ENCODE measurements at places on chromosomes 5 and 9.

DNA sequence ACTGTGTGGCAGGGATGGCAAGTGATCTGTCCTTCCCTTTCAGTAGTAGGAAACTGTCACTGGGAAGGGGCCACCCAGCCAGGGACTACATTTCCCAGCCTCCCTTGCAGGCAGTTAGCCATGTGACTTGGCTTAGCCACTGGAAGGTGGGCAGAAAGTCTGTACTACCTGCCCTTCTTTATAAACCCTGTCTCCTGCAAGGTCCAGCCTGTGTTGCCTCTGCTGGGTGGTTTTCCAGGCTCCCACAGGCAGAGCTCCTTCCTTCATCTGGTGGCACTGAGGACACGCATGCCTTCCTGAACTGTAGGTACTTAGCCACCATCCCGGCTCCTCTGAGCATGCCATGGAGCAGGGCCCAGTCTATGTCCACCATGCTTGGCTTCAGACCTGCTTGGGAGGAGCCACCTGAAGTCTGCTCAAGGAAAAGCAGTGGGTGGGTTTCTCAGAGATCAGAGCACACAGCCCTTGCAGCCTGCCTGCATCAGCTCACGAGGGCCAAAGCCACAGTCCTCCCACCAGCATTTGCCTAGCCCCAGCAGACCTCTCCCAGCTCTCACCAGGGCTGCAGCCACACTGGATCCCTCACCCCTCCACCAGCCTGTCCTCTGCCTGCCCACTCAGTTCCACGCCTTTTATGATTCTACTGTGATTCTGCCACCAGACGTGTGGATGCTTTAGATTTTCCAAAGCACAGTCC, 16.7 kb upstream of the SLC25A51 start:
- DNase-seq, result peak; percentile 17

DNA sequence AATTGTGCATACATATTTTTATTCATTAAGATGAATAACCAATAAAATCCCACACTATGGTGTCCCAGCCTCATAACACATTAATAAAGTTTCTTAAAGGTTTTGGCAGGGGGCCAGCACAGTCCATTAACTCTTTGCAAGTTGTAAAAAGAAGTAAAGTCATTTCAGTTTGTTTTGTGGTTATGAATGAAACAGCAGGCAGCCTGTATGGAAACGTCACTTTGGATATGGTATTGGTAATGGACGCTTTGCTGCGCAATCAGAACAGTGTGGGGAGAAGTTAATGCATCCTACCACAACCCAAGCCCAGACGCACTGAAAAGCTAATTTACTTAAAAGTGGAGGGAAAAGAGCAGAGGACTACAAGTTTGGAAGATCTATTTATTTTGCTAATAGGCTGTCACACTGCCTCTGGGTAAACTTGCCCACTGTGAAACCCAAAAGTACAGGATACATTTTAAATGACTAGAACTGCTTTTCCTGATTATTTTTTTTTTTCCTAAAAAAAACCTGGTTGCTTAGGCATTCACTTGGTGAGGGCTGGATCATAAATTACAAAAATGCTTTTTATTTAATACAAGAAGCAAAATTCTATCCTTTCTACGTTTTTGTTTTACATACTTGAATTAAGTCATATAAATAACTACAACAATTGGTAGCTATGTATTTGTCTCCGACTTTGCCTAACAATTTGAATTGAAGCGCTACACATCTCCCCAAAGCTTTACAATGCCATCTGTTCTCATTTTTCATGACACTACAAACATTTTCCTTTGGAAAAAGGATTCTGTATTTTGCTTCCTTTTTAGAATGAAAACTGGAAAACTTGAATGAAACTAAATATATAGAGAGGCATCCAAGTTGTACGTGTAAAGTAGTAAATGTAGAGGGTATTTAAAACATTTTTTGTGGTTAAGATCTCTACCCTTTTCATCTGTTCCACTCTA, 104.3 kb downstream of the NFIB start:
- DNase-seq, result no peak

- DNase-seq, result no peak
Measured at GRCh38 chr9:132980157-132980556, 1.7 kb downstream of the GFI1B start.

GRCh38 chr5:157271740-157272271, 5.9 kb downstream of the CYFIP2 start:
- no peak for DNase-seq

- DNase-seq, result no peak
Measured at GRCh38 chr5:56715986-56716385, 99.4 kb upstream of the MAP3K1 start.

- DNase-seq, result no peak
Measured at GRCh38 chr9:81499021-81499454, 190.3 kb downstream of the TLE1 start.

DNA sequence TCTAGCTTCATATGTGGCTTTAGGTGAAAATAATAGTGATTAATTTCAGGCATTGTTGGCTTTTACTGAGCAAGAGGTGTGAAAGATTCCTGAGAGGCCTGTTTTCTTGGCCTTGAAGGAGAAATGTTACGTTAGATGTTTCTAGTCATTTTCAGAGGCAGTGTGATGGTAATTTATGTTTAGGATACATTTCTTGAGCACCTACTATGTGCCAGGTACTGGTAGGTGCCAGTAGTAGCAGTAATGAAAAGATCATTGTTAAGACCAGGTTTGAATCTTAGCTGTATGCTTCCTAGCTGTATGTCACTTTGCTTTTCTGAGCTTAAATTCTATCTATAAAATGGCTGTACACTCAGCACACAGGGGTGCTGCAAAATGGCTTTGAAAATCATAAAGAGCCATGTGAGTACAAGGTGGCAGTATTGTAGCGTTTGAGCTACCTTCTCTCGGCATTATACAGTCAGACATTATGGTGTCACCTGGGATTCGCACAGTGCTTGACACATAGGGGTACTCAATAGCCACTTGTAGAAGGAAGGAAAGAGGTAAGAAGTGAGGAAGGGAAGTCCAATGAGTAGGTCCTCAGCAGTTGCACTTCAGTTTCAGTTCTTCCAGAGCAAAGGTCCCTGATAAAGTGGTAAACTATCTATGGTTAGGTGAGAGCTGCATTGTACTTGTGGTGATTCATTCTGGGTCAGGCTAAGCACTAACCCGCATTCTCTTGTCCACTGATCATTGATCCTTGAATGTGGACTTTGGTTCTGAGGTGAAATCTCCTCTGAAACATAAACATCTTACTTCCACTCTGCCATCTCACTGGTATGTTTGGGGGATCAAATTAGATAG, 166.5 kb upstream of the NR3C1 start:
- DNase-seq, result no peak

- DNase-seq, result no peak
Measured at GRCh38 chr9:9791611-9792010, 821.2 kb downstream of the PTPRD start.

GRCh38 chr9:98539954-98540353, 168.8 kb downstream of the GABBR2 start:
- DNase-seq, result peak; percentile 63

- no peak for DNase-seq
Measured at GRCh38 chr5:123515904-123516303, 3.9 kb downstream of the CSNK1G3 start.

All from suppressor macrophage treated with lipopolysaccharide for 1 hour (primary cell).